Esophagus squamous epithelium (tissue), 5 donors: ENCODE measurements at places on chromosomes 7 and 10.

DNA sequence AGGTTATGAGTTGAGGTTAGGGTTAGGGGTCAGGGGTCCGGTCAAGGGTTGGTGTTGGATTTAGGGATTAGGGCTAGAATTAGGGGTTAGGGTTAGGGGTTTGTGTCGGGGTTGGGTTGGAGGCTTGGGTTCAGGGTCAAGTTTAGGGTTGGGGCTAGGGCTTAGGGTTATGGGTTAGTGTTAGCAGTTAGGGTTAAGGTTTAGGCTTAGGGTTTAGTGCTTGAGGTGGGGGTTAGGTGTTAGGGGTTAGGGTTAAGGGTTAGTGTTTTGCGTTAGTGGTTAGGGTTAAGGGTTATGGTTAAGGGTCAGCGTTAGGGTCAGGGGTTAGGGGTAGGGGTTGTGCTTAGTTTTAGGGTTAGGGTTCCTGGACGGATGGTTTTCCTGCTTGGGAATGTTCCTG, 1.7 kb upstream of the SYCE1 start:
- DNase-seq: no peak

DNA sequence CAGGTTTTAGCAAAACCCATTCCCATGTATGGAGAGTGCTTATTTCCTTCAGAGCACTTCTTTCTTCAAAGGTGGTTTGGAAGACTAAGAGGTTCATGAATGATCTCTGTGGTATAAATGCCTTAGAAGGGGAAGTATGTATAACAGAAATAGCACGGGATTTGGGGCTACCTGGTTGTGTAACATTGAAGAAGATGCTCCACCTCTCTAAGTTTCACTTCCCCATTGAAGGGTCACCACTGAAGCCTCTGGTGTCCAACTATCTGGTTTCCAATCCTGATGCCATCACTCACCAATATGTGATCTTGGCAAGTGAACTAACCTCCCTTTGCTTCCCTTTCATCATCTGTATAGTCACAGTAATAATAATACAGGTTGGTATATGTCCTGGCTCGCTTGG, 37.2 kb downstream of the CYCS start:
- DNase-seq: no peak

GRCh38 chr10:86596266-86596665, 58.1 kb upstream of the OPN4 start:
- DNase-seq: no peak

DNA sequence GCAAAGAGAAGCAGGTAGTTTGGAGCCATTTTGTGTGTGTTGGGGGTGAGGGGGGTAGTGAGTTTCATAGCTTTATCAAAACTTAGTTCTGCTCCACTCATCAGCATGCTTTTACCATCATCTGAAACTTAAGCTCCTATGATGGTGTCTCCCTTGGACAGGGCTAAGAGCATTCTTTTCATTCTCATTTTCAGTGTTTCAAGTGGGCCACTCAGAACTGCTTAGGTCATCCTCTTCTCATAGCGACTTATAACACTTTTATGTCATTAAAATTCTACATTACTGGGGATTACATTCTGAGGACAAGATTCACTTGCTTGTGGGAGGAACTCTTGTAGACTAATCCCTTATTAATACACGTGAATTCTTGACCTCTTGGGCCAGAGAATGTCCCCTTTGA, 649.4 kb downstream of the SUGCT start:
- DNase-seq: no peak

DNA sequence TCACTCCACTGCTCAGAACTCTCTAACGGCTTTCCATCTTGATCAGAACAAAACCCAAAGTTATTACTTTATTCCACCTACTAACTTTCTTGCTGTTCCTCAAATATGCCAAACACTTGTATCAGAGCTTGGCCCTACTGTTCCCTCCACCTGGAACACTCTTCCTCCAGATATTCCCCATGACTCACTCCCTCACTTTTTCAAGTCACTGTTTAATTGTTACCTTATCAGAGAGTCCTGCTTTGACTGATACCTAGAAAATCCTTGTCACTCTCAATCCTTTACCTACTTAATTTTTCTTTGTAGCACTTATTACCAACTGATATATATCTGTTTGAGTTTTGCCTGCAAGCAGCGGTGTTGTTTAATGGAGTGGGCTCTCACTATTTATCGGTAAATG, 5.6 kb upstream of the NFKB2 start:
- no peak for DNase-seq

GRCh38 chr7:4010061-4010605, 672.0 kb upstream of the FOXK1 start:
- no peak for DNase-seq

DNA sequence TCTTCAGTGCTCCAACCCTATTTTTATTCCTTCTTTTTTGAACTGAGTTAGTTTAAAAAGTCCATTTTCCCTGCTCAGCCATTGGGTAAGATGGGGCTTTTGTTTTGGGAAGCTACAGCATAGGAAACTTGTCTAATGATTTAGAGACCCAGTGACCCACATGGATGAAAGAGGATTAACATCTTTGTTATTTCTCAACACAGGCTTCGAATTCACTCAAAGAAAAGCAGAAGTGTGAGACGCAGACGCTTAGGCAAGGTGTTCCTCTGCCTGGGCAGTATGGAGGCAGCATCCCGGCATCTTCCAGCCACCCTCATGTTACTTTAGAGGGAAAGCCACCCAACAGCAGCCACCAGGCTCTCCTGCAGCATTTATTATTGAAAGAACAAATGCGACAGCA, 152.0 kb downstream of the HDAC9 start:
- DNase-seq: no peak

- DNase-seq: no peak
Observed at GRCh38 chr10:78886129-78886528, 182.6 kb upstream of the ZMIZ1 start.

GRCh38 chr7:48563334-48563733, 361.0 kb upstream of the CDC14C start:
- DNase-seq: no peak

- no peak for DNase-seq
Observed at GRCh38 chr7:78787854-78788253, 665.6 kb downstream of the MAGI2 start.

DNA sequence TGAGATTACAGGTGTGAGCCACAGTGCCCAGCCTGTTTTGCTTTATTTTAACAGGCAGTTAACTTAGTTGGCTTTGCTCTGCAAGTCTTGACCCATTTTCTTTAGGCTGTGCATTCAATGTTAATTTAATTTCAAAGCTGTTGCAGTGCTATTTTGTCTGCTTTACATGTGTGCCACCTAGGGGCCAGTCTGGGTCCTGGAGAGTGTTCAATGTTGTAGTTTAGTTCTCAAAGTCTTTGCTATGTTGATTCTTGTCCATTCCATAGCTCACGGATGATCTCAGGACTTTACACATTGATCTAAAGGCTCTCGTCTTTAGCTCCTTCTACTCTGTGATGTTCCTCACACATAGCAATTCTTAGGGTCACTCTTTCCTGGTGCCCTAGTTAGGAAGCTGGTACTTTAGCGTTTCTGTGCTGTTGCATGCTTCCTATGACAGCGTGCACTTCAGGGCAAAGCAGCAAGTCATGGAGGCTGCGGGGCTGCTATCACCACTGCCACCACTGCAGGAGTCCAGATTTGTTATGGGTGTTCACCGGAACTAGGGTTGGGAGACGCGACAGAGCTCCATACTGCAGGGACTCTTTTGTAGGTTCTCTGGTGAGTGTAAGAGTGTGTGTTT, 16.4 kb upstream of the ABCA13 start:
- DNase-seq: no peak

GRCh38 chr10:98269435-98269912, 1.5 kb upstream of the LOXL4 start:
- no peak for DNase-seq

DNA sequence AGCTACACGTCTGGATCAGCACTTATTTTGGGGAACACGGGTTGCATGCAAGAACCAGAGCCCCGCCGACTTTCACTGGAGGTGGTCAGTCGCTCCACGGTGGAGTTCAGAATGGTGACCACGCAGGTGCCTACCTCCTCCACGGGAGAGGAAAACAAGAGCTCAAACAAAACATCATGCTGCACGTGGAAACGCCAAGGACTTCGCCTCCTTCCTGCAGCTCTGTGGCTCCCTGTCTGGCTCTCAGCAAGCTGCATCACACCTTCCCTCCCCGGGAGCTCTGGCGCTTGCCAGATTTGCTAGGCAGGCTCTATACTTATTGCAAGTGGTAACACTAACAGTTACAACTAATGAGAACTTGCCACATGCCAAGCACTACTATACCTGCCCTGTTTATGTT, 26.0 kb downstream of the GSDME start:
- DNase-seq: no peak

GRCh38 chr10:29229258-29229705, 59.6 kb upstream of the LYZL1 start:
- no peak for DNase-seq

DNA sequence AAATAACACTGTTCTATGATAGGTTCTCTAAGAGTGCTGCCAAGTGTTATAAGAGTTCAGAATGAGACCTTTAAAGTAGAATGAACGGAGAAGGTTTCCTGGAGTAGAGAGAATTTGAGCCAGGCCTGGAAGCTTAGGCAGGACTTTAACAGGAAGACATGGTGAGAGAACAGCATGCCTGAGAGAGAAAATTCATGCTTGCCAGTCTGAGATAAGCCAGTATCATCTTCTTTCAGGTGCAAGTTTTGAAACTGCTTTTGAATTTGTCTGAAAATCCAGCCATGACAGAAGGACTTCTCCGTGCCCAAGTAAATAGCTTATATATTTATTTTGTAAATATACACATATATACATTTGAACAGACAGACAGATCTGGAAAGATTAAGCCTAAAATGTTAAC, 22.1 kb downstream of the ARMC10 start:
- no peak for DNase-seq

GRCh38 chr7:39507866-39508551, 58.2 kb upstream of the YAE1 start:
- DNase-seq: no peak

- DNase-seq: no peak
Observed at GRCh38 chr7:47539398-47540052, 42.4 kb downstream of the TNS3 start.

DNA sequence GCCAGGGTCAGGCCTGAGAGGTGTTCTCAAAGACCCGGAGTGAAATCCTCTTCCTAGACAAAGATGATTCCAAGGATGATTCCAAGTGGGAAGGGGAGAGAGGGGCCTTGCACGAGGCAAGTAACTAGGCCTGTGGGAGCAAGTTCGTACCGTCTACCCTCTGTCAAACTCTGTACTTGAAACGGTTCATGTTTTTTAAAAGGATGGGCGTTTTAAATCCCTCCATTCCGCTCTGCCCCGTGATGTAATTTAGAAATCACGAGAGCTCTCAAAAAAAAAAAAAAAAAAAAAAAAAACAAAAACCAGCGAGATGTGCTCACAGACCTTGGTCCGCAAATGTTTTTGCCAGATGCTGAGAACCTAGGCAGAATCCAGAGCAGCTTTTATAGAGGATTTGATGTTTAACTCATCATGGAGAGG, 114.7 kb upstream of the CARD11 start:
- no peak for DNase-seq

GRCh38 chr7:132500727-132501440, 75.4 kb downstream of the PLXNA4 start:
- no peak for DNase-seq

DNA sequence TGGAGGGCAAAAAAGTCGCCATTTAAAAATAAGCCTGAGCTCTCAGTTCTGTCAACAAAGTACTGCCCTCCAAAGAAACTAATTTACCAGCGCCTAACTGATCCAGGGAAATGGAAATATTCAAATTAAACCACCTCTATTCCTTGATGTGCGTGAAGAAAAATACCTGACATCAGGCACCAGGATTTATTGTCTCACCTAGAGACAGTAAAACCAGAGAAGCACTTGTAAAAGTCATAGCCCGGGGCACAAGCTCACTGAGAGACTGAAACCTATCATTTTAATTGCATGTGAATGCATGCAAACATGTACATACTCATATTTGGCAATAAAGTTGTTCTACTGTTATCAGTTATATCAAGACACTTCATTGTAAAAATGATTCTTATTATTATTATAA, 147.3 kb upstream of the VSTM2A start:
- DNase-seq: no peak

DNA sequence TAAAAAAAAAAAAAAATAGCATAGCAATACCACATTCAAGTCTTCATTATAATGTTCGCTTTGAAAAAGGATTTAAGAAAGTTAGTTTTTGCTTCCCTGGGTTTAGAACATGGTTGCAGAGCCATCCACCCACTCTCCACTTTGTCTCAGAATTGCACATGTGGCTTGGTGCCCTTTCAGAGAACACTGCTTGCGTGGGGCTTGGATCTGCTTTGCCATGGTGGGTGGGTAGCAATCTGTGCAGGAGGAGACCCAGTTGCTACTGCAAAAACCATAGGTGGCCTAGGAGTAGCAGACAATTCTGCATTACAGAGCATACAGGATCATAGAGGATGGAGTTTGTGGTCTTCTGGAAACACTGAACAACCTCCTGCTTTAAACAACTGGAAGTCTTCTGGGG, 421.4 kb upstream of the CELF2 start:
- DNase-seq: no peak

DNA sequence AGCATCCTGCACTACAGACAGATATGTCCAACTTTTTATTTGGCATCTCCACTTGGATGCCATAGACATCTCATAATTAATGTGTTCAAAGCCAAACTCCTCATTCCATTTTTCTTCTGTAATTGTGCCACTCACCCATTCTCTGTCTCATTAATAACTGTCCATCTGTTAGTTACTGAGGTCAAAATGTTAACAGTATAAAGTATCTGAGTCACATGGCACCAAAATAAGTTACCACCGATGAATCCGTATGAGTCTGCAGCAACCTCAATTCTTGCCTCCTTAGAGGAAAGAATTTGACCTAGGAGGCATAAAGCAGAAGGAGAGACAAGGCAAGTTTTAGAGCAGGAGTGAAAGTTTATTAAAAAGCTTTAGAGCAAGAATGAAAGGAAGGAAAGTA, 16.5 kb upstream of the NT5C3A start:
- DNase-seq: no peak

DNA sequence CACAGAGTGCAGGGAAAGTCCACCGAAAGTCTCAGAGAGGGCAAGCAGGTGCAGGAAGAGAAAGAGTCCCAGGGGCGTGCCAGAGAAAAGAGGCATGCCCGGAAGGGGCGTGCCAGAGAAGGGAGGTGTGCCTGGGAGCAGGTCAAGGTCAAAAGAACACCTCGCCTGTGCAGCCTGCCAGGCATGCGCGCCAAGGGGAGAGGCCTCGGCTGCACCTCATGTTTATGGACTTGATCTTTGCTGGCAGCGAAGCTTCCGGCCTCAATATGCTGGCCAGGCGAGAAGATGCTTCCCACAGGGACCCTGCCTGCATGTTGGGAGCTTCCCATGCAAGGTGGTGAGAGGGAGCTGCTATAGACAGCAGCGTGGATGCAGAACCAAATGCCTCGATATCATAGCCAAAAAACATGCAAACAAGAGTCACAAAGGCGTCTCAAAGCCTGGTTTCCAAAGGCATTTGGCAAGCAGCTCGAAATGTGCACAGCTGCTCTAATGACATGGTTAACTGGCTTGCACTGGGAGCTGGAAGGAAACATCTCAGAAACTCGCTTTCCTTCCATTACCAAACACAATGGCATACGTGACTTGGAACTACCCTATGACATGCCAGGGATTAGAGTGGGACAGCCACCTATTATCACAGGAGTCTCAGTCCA, 192.5 kb upstream of the PPP2R2D start:
- DNase-seq: no peak
